Activated T-helper 17 cell treated with anti-CD3 and anti-CD28 coated beads, Interleukin-2, amount 50 U/mL, for 72 hours (primary cell): ENCODE measurements at places on chromosomes 3 and 15.

- ATAC-seq = no peak
Observed at GRCh38 chr3:85760342-85760741, 801.6 kb downstream of the CADM2 start.

- ATAC-seq = no peak
Observed at GRCh38 chr3:195034541-195034940, 236.4 kb downstream of the XXYLT1 start.

- ATAC-seq = no peak
Observed at GRCh38 chr3:190012314-190012782, 108.3 kb downstream of the P3H2 start.

DNA sequence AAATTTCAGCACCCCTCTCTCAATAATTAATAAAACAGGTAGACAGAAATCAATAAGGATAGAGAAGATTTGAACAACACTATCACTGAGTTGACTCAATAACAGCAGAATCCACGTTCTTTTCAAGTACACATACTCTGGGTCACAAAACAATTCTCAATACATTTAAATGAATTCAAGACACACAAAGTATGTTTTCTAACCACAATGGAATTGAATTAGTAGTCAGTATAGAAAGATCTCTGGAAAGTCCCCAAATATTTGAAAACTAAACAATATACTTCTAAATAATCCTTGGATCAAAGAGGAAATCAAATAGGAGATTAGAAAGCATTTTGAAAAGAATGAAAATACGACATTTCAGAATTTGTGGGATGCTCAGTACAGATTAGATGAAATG, 40.0 kb downstream of the TKT start:
- no peak for ATAC-seq

- ATAC-seq = no peak
Observed at GRCh38 chr3:67858492-67858891, 204.1 kb upstream of the SUCLG2 start.

- no peak for ATAC-seq
Observed at GRCh38 chr3:163779396-163780344, 1298.6 kb downstream of the SI start.

DNA sequence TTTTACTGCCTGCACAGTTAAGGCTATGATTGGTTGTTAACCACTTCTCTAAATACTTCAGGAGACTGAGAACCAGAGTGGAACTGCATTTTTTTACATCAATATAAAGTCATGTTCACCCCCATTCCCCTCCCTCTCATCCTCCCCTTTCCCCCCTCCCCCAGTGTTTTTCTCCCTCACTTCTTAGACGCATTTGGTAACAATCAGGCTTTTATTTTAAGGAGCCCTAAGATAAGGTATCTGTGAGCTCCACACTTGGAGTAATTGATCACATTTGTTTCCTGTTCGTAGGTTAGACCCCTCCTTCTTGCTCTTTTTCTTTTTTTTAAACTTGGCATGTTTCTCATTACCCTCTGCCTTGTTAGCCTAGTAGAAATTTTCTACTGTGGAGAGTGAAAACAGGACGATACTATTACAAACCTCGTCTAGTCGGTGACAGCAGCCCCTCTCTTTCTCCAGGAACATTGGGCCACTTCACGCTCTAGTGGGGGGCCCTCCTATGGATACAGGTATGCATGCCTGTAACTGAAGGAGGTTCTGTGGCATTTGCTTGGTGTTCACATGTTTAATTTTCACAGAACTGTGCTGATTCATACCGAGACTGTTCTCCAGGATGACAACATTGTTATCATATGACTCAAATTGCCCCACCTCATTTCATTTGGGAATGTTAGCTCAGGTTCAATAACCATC, 314.4 kb downstream of the MECOM start:
- ATAC-seq = no peak

- peak; percentile 98 for ATAC-seq
Observed at GRCh38 chr3:133506215-133506901, 67.1 kb upstream of the CDV3 start.

GRCh38 chr3:152379415-152380042, 110.8 kb downstream of the MBNL1 start:
- ATAC-seq = no peak

DNA sequence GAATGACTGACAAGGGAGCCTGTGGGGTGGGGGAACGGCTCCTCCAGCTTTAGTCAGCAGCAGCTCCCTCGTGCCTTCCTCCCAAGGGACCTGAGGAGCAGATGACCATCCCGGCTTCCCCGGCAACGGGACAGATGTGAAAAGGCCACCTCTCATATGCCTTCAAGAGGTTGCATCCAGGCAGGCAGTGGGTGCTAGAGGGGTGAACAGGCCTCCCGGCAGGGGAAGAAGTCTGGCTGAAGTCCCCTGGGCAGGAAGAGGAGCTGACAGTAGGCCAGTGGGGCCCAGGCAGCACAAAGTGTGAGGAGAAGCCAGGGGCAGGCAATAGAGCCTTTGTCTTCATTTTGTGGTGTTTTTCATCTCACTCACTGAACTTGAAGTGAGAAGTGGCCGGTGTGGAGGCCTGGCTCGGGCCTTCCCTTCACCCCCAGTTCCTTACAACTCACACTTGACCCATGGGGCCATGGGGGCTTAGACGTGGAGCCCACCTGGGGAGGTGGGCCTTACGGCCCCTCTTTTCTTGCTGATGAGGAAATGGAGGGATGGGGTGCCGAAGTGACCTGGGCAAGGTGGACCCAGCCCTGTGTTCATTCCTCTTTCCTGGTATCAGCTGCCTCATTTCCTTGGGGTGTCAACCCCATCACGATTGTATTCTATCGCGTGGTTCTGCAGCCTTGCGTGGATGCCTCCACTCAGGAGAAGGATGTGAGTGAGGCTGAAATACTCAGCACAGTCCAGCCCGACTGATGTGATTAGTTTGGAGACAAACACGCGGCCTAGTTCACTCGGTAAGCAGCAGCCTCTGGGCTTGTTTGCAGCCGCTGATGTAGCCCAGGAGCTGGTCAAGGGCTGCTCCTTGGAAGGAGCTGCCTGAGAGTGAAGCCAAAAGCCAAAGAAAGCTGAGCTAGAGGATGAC, 115.5 kb upstream of the ALDH1A3 start:
- no peak for ATAC-seq

DNA sequence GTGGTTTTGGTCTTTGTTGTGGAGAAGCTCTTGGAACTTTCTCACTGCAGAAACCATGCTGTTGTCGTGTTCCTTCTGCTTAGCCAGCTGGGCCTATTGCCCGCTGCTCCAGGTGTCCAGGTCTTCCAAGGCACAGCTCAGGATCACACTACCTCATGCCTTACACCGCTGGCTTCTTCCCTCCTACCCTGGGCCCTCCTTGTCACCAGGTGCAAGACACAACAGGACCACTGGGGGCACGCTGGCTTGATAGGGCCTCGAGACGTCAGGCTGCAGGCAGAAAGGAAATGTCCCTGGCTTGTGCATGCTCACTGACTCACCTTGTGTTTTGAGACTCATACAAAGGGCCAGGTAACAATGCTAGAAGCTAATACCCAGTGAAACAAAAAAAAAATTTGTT, 32.3 kb downstream of the PAQR9 start:
- peak; percentile 69 for ATAC-seq

GRCh38 chr3:183701744-183702143, 4.1 kb downstream of the YEATS2 start:
- no peak for ATAC-seq
